Placental pericyte (primary cell): ENCODE measurements at places on chromosomes 3 and 15. TPM values are rescaled to one million over a fixed set of nuclear protein-coding genes. Genes with fewer than 3 reads are reported as not detected.

The KY gene
- 0.43 TPM in 1 of 2 replicates, not detected in the other for total RNA-seq

The RHCG gene
- not detected in 2 replicates for total RNA-seq

The HCLS1 gene
- 3.1 and 5.3 TPM in 2 replicates for total RNA-seq

The AMOTL2 gene
- 87.1 and 140 TPM in 2 replicates for total RNA-seq

The CCR9 gene
- total RNA-seq, result not detected in 2 replicates

The LINGO1 gene
- total RNA-seq, result not detected in 2 replicates

The ALS2CL gene
- total RNA-seq, result 0.88 and 1.3 TPM in 2 replicates

The PCOLCE2 gene
- total RNA-seq, result 0.57 and 5.9 TPM in 2 replicates

The TMIE gene
- 0.22 TPM in 1 of 2 replicates, not detected in the other for total RNA-seq

The OR5K2 gene
- not detected in 2 replicates for total RNA-seq
